ENCODE measurements at places on chromosomes 7 and 10. TPM values are rescaled to one million over a fixed set of nuclear protein-coding genes. Genes with fewer than 3 reads are reported as not detected.

DNA sequence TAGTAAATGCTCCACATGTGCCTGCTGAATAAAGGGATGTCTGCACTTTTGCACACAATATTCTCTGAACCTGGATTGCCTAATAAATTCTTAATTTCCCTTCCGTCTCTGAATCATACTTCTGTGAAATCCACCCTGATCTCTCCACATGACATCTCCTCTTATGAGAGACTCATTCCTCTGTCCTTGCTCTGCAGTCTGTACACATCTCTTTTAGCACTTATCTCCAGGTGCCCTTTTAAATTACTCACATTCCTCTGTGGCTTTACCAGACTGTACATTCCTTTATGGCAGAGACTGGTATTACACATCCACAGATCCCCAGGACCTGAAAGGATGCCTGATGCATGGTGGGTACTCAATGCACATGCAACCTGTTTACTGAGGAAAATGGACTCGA lies 527.6 kb downstream of the PHTF2 start:
- no peaks in the 10 kb centered on the region for H3K36me3 ChIP-seq
- H3K4me3 ChIP-seq, result no peak overlapping the region
- no peaks in the 10 kb centered on the region for H3K4me1 ChIP-seq
- H3K27ac ChIP-seq, result no peak overlapping the region

GRCh38 chr10:118927321-118927720 lies 102.2 kb upstream of the NANOS1 start:
- H3K36me3 ChIP-seq, result no peaks in the 10 kb centered on the region
- no peak overlapping the region for H3K4me3 ChIP-seq
- no peak for DNase-seq
- no peaks in the 10 kb centered on the region for H3K4me1 ChIP-seq
- no peaks in the 10 kb centered on the region for H3K27me3 ChIP-seq
- no peak overlapping the region for H3K27ac ChIP-seq

DNA sequence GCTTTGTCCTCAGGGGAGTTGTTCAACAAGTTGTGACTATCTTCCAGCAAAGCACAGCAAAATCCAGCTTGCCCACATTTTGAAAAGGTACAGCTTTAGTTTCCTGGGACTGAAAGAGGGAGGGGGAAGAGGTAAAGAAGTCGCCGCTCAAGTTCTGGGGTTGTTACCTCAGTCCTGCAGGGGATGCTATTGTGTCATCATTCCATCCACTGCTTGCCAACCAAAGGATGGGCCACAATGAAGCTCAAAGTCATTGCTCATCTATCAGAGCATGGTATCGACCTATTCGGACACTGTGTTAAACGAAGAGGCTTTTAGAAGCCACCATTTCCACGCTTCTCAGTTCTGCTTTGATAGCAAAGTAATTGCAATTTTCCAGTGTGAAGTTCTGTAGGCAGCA lies 34.3 kb downstream of the NPY start:
- no peaks in the 10 kb centered on the region for H3K4me1 ChIP-seq
- no peak overlapping the region for H3K4me3 ChIP-seq
- no peaks in the 10 kb centered on the region for H3K36me3 ChIP-seq
- DNase-seq, result no peak
- H3K27me3 ChIP-seq, result no peaks in the 10 kb centered on the region

GRCh38 chr10:28986117-28986792 lies 302.6 kb upstream of the LYZL1 start:
- no peak overlapping the region for H3K27ac ChIP-seq
- H3K27me3 ChIP-seq, result no peaks in the 10 kb centered on the region
- H3K36me3 ChIP-seq, result no peaks in the 10 kb centered on the region
- H3K4me3 ChIP-seq, result no peak overlapping the region

DNA sequence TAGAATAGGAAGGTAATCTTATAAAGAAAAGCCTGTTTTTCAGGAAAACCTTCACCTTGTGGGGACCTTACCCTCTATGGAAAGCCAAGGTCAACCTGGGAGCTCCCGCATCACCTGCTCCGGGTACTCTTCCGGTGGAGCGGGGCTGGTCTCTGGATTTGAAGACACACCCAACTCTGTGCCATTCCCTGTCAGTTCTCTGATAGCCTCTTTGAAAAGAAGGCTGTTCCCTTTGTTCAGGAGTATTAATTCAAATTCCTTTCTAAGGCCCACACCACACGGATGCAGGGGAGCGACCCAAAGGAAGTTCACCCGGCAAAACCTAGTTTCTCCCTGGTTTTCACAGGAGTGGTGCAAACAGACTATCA lies 10.7 kb downstream of the CTBP2 start:
- DNase-seq, result no peak
- peaks cover 4% of the 10 kb centered on the region for H3K36me3 ChIP-seq
- peak overlapping the region; percentile 98 for H3K27ac ChIP-seq
- H3K4me1 ChIP-seq, result peaks cover 93% of the 10 kb centered on the region
- H3K27me3 ChIP-seq, result no peaks in the 10 kb centered on the region
- no peak overlapping the region for H3K4me3 ChIP-seq

DNA sequence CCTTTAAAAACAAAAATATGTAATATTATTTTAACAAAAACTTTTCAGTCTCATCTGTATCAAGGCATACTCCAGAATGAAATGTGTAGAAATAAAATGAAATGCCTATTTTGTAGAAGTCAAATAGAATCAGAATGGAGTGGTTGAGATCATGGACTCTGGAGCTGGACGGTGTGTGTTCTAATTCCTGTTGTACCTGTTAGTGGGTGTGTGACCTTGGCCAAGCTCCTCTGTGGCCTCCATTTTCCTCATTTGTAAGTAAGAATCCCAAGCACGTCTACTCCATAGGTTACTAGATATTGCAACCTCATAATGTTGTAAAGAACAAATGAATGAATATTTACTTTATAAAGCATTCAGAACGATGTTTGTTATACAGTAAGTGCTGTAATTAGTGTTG lies 74.9 kb downstream of the HDAC9 start:
- no peaks in the 10 kb centered on the region for H3K27me3 ChIP-seq
- no peak for DNase-seq
- no peak overlapping the region for H3K27ac ChIP-seq
- H3K4me1 ChIP-seq, result peaks cover 23% of the 10 kb centered on the region
- no peaks in the 10 kb centered on the region for H3K36me3 ChIP-seq

DNA sequence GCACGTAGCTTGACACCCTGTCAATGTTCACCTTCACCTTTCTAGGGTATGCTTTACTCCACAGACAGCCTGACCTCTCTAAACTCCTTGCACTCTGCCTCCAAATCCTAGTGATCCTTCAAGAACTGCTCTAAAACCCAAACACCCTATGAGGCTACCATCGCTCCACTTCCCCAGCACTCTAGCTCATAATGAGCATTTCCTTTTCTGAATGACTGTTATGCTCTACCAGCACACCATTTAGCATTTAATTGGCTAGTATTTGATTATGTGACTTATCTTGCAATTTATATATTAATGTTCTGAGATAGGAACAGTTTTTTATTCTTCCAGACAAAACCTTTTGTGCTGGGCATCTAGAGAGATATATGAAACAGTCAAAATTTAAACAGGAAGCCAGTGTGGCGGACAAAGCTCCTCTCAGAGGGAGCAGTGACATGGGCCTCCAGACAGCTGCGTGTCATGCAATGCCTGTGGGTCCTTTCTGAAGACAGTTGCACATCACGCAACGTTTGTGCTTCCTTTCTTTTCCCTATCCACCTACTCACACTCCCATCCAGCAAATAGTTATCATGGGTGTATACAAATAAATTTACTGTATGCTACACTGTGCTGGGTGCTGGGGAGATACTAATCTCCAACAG lies 86.3 kb downstream of the ALOX5 start:
- H3K4me3 ChIP-seq, result no peak overlapping the region
- DNase-seq, result no peak

DNA sequence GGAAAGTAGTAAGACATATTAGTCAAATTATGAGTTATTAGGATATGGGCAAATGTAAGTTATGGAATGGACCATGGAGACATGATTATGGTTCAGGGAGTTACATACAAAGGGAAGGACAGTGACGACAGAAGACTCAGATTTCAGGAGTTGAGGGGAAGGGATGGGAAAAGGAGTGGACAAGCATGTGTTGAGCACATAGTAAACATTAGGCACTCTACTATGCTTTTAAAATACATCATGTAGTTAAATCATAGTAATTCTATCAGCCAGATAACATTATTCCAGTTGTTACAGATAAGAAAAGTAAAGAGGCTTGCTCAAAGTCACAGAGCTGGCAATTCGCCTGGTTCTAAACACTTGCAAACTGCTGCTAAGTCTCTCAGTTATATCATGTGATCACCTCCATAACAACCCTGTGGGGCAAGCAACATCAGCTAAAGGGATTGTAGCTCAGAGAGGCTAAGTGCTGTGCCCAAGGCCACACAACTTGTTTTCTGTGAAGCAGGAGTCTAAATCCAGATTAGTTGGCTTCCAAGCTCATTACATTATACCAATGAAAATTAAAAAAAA lies 115.2 kb upstream of the MDFIC start:
- no peaks in the 10 kb centered on the region for H3K27me3 ChIP-seq
- peaks cover 6% of the 10 kb centered on the region for H3K4me1 ChIP-seq
- no peaks in the 10 kb centered on the region for H3K36me3 ChIP-seq

DNA sequence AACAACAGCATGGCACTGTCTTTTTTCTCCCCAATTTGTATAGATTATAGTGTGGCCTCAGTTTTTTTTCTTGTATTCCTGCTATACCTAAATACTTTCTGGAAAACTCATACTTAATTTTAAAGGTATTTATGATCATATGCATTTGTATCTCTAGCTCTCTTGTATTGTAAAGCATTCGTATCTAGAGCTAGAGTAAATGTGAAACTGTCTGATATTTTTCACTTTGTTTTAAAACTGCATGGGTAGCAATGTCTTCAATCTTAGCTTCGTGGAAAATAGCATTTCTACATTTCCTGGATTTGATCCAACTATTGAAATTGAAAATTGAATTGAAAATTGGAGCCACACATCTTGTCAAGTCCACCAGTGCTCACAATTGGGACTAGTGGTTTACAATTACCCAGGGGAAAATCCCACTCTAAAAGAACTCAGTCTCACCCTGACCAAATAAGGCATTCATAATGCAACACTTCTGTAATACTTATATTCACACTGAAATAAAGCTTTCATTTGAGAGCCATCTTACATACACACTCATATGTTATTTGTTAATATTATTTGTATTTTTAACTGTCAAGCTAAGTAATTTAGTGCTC lies 51.3 kb upstream of the KLF6 start:
- peak overlapping the region; percentile 61 for H3K27ac ChIP-seq
- no peaks in the 10 kb centered on the region for H3K27me3 ChIP-seq
- no peaks in the 10 kb centered on the region for H3K36me3 ChIP-seq
- H3K4me1 ChIP-seq, result peaks cover 18% of the 10 kb centered on the region
- H3K4me3 ChIP-seq, result no peak overlapping the region

GRCh38 chr10:107091126-107091525 lies 73.4 kb downstream of the SORCS1 start:
- H3K27me3 ChIP-seq, result no peaks in the 10 kb centered on the region
- no peak overlapping the region for H3K27ac ChIP-seq
- no peaks in the 10 kb centered on the region for H3K4me1 ChIP-seq
- DNase-seq, result no peak

- H3K4me3 ChIP-seq, result no peak overlapping the region
- no peaks in the 10 kb centered on the region for H3K4me1 ChIP-seq
- DNase-seq, result no peak
- no peak overlapping the region for H3K27ac ChIP-seq
Measured at GRCh38 chr10:36493516-36493880, 631.9 kb upstream of the ANKRD30A start.

DNA sequence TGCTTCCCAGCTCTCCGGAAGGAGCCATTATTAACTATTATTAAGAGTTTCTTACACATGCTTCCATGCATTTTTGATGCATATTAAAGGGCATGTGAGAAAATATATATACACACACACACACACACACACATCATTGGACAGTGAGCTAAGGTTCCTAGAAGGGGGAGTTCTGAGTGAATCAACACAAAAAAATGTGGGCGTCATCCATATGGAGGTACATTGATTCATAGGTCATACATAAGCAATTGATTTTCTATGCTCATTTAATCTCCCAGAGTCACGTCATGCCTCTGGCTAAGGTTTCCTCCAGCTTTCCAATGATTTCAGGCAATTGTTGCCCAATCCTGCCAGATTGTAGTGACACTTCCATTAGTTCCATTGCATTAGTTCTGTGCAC lies 269.4 kb downstream of the DNAJB9 start:
- no peak overlapping the region for H3K4me3 ChIP-seq
- no peak for DNase-seq
- no peaks in the 10 kb centered on the region for H3K36me3 ChIP-seq
- H3K27ac ChIP-seq, result no peak overlapping the region

- H3K36me3 ChIP-seq, result no peaks in the 10 kb centered on the region
- H3K4me1 ChIP-seq, result peaks cover 9% of the 10 kb centered on the region
- no peak overlapping the region for H3K27ac ChIP-seq
Measured at GRCh38 chr10:132486539-132487121, 51.0 kb upstream of the INPP5A start.

DNA sequence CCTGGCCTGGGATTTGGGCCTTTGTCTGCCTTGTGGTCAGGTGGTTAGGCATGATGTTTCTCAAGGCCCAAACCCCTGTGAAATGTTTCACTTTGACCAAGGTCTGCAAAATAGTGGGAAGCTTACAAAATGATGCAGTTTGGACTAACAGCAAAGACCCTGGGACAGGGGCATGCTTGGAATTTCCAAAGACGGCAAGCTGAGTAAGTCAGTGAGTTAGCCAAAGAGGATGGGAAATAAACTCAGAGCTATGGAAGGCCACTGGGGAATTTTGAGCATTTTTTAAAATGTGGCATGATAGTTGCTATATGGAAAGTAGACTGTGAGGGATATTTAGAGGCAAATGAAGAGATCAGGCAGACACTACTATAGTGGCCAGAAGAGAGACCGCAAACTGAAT lies 31.6 kb upstream of the PPP1R3C start:
- no peak overlapping the region for H3K27ac ChIP-seq
- no peak overlapping the region for H3K4me3 ChIP-seq
- H3K4me1 ChIP-seq, result no peaks in the 10 kb centered on the region
- no peak for DNase-seq
- H3K36me3 ChIP-seq, result no peaks in the 10 kb centered on the region

GRCh38 chr7:111005445-111005844 lies 85.5 kb upstream of the LRRN3 start:
- H3K4me1 ChIP-seq, result no peaks in the 10 kb centered on the region
- H3K36me3 ChIP-seq, result no peaks in the 10 kb centered on the region
- H3K4me3 ChIP-seq, result no peak overlapping the region
- H3K27me3 ChIP-seq, result no peaks in the 10 kb centered on the region
- no peak overlapping the region for H3K27ac ChIP-seq
- no peak for DNase-seq

GRCh38 chr7:159146084-159146858 lies 1.6 kb upstream of the VIPR2 start:
- peaks cover 21% of the 10 kb centered on the region for H3K4me1 ChIP-seq
- H3K36me3 ChIP-seq, result no peaks in the 10 kb centered on the region
- DNase-seq, result no peak
- peaks cover 52% of the 10 kb centered on the region for H3K27me3 ChIP-seq
- H3K4me3 ChIP-seq, result no peak overlapping the region

Gene GNGT1
- not detected for total RNA-seq

Gene TMEM184A
- 10.6 TPM for total RNA-seq

Gene ARHGEF35
- 23.5 TPM for total RNA-seq

Gene SCIN
- 36.5 TPM for total RNA-seq

Gene CNPY1
- 0.18 TPM for total RNA-seq

Gene UNC5B
- 5.5 TPM for total RNA-seq

Gene ADAMTS14
- total RNA-seq, result 7.0 TPM

Gene CASD1
- 57.6 TPM for total RNA-seq

Gene PHKG1
- total RNA-seq, result not detected
